ENCODE measurements at places on chromosomes 6 and 20.

GRCh38 chr6:148261470-148261869 lies 81.2 kb upstream of the SASH1 start:
- no peak for DNase-seq

DNA sequence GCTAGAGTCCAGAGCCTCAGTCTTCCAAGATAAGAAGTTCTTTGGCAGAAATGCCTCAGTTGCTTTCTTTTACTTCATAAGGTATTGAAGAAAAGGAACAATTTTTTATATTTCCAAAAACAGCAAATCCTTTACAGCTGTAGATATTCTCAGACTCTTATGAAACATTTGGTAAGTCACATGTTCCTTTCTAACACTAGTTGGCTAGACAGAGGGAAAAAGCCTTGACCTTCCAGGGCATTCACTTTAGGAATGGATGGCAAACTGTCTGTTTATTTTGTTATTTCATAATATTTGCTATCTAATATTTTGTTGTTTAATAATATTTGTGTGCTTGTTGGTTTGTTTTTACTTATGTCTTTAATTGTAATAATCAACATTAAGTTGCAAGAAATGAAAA lies 140.8 kb downstream of the PTPRK start:
- no peak for DNase-seq

GRCh38 chr6:147099974-147100373 lies 104.2 kb upstream of the STXBP5 start:
- DNase-seq: no peak

DNA sequence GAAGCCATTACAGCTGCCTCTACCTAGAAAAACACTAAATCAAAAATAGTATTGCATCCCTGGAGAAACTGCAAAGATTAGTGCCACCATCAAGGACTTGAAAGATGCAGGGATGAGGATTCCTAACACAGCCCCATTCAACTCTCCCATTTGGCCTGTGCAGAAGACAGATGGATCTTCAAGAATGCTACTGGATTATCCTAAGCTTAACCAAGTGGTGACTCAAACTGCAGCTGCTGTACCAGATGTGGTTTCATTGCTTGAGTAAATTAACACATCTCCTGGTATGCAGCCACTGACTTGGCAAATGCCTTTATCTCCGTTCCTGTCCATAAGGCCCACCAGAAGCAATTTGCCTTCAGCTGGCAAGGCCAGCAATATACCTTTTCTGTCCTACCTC lies 117.4 kb downstream of the TBC1D32 start:
- DNase-seq: no peak

DNA sequence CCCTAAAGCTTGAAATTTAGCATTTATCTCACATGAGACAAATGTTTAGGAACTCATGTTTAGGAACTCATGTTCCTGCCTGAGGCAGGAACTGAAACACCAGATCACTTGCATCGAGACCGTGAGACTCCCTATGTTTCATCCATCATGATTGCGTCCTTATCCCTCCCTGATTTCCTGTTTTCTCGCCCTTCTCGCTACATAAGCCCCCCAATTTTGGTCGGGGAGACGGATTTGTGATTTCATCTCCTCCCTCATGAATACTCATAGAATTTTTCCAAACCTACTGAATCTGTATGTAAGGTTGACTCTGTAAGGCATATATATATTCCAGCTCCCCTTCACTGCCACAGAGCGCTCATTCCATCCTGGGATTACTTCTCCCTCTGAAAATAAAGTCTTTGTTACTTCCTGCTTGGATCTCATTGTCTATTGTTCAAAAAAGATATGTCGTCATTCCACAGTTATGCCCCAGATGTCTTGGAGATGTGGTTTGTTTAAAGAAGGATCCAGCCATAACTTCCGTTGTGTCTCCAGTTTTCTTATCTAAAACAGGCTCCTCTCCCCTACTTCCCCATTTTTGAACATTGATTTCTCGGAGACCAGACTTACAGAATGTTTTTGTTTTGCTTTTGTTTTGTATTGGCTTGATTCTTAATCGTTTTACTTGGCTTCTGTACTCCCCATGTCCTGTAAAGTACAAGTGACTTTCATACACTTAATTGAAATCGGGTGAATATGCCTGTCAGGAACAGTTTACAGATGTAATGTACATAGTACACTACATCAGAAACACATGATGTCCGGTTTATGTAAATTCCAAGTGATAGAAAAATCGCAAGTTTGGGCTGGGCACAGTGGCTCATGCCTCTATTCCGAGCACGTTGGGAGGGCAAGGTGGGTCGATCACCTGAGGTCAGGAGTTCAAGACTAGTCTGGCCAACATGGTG lies 118.7 kb downstream of the HFE start:
- DNase-seq: no peak

- DNase-seq: no peak
Observed at GRCh38 chr6:39140556-39141167, 25.7 kb upstream of the SAYSD1 start.

Measured in KG1 (cell line).